ENCODE measurements at places on chromosomes 12 and 14.

- DNase-seq, result no peak
Measured at GRCh38 chr12:72368298-72368697, 96.1 kb downstream of the TRHDE start.

DNA sequence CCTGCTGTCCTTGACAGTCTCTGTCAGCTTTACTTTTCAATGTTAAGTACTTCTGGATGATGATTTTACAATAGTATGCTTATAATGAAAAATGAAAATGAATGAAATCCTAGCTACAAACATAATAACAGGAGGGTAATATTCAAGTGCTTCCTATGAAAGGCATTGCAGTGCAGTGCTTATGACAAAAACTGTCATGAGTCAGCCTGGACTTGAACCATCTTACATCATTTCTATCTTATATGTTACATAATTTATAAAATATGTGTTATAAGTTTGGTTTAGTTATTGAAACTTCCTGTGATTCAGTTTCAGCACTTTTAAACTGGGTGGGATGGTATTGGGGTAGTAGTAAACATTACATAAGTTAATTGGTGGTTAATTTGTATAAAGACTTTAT lies 451.7 kb downstream of the TMEM117 start:
- no peak for DNase-seq

DNA sequence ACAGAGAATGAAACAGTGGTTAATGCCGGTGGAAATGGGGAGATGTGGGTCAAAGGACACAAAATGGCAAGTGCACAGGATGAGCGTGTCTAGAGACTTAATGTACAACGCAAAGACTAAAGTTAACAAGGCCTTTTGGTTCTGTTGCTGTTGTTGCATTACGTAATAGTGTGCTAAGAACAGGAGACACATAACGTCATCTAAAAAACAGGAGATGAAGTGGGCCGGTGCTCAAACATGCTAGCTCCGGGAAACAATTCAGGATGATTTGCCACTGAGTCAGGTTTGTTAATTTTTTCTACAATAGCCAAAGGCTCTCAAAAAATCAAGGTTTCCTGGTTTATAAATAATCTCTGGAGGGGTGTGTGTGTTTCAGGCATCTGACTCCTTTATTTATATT lies 55.5 kb downstream of the ETV6 start:
- DNase-seq, result no peak

DNA sequence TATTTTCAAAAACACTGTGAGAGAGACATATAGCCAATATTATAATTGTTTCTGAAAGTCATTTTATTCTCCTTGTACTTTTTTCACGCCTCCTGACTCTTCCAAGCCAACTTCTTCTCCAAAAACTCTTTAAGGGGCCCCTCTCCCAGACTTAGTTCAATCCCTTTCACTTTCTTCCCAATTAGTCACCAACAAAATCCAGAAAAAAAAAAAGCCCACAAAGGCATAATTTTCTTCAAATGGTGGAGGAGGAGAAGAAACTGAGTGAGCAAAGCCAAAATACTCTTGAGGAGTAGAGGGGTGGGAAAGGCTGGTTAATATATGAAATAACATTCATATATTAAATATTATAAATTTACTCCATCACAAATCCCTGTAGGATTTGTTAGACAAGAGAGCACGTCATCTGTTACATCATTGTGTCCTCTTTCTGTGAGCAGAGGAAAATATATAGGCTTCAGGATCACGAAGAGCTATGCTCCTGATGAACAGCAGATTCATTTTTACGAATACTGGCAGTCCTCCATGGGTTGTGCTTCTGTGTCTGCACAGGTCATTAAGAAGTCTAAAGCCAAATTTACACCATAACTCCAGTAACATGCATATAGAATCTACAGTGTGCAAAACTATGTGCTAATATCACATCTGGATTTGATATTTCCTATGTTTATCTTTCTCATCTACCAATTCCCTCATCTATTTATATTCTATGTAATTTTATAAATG lies 25.9 kb upstream of the NID2 start:
- no peak for DNase-seq

DNA sequence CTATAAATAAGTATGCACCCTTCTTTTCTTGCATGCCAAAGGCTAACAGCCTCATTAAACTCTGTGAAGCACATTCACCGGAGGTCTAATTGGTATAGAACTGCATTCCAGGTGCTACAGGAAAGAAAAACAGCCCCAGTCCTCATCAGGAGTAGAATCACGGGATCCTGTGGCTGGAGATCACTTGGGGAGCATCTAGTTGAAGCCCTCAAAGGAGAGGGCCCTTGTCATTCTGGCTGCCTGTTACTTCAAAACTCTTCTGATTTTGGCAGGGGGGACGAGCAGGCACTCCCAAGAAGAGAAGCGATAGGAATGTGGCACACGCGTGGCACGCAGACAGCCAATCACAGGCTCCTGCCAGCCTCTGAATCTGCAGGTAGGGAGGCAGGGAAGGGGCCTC lies 154.4 kb downstream of the TTC7B start:
- DNase-seq, result no peak

- DNase-seq, result no peak
Measured at GRCh38 chr12:38823738-38824137, 81.7 kb downstream of the CPNE8 start.

- DNase-seq, result no peak
Measured at GRCh38 chr14:66249544-66249943, 236.6 kb upstream of the CCDC196 start.

DNA sequence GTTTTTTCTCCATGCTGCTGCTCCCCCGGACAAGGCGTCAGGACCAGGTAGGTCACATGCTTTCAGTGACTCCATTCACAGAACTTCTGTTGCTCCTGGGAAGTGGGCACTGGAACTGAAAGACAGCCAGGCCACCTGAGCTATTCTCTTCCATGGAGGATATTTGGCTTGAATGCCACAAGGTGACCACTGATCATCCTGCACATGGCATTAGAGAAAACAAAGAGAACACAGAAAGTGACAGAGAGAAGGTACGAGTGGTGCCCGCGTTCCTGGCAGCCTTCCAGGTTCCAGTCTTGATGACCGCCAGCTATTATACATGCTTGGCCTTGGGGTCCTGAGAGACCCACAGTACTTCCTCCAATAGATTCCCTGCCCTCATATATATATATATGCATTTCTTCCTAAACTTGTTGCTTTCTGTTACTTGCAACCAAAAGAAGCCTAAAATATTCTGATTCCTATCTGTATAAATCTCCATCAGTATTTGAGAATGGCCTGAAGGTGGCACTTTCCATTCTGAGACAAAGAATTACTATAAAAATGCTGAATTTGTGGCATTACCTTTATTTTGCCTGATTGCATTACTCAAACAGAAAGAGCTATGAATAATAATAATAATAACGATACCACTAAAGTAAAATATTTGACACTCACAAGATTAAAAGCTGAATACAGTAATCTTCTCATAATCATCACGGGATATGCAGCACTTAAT lies 174.9 kb downstream of the FOXN3 start:
- no peak for DNase-seq

DNA sequence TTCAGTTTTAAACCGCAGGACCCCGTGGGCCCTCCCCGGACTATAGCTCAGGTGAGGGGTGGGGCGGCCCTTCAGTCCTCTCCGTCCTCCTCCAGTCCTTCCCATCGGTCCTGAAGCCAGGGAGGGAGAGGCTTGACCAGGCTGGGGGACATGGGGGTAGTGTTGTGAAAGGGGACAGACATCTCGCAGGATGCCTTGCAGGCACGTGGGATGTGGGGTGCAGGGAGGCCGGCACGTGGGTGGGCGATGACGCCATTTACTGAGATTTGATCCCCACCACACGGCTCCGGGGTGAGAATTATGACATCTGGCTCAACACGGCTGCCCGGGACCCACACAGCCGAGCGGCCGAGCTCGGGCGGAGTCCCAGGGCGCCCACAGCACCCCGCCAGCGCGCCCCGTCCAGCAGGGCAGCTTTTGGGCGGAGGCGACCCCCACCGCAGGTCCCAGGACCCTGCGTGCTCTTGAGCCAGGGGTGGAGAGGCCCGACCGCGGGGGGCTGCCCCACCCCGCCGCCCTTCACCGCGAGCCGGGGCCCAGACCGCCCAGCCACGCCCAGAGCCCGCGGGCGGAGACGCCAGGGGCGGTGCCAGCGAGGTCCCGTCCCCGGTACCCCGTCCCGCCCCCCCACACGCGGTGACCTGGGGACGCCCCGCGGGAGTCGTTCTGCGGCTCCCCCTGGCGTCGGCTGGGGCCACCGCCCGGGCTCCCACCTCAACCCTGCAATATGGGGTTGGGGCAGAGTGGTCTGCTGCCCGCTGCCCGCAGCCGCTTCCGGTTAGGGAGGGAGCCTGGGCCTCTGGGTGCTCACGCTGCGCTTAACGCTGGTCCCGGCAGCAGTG lies 3.3 kb upstream of the EXOC3L4 start:
- DNase-seq, result peak; percentile 64

- DNase-seq, result no peak
Measured at GRCh38 chr14:57865403-57866198, at the start of gene SLC35F4. TSS of gene SLC35F4 (minus strand) at chr14:57866092.

DNA sequence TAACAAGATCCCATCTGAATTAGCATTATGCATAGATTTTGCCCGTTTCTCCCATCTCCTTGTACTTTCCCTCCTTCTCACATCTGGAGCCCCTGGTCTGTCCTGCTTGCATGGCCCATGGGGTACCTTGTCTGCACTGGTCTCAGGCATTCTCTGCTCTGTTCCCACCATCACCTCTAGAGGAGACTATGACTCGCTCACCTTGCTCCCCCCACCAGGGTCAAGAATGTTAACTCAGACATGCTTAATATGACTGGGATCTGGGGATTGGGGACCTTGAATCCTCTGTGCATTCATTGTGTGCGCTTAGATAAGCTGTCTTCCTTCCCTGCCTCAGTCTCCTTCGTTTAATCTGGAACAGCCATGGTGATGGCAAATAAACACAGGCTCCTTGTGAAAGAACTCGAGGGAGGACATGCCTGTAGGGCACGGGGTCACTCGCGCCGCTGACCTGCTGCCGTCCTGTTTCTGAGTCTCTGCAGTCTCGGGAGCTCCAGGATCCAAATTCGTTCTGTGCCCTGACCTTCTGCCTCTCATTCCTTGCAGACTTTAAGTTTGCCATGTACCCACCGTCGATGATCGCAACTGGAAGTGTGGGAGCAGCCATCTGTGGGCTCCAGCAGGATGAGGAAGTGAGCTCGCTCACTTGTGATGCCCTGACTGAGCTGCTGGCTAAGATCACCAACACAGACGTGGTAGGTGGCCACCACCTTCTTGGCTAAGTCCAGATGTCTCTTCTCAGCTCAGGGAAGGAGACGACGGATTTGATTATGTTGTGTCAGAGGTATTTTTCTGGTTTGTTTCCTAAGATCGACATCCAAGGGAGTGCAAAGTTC lies 15.0 kb downstream of the CCND2 start:
- no peak for DNase-seq

GRCh38 chr14:22650046-22650739 lies 6.0 kb upstream of the OR6J1 start:
- DNase-seq, result no peak

DNA sequence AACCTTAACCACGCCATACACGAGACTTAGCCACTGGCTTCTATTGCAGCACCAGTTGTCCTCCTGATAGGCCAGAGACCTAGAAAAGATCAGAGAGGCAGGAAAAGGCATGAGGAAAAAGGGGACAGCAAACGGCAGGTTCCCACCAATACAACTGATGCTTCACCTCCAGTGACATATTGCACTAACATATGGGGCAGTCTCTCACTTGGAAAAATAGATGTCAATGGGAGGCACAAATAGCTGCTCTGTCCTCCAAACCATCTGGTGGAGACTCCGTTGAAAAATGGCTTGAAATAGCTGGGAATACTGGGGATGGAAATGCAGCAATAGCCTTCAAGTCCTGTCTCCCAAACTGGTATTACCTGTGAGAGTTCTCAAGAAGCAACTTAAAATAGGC lies 20.3 kb downstream of the SLC8A3 start:
- DNase-seq, result no peak

DNA sequence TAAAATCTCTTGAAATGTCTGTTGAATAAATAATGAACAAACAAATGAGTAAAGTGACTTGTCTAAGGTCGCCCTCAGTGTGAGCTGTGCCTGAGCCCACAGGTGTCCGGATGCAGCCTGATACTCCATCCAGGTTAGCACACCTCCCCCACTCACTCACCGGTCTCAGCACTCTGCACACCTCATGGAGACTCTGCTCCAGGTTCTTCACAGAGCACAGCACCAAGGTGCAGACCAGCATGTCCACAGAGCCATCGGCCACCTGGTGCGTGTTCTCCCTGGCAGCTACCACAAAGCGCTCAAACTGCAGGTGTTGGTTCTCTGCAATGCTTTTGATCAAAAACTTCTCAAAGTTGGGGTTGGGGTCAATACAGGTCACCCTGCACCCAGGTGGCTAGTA lies 4.1 kb upstream of the KRT7 start:
- no peak for DNase-seq

DNA sequence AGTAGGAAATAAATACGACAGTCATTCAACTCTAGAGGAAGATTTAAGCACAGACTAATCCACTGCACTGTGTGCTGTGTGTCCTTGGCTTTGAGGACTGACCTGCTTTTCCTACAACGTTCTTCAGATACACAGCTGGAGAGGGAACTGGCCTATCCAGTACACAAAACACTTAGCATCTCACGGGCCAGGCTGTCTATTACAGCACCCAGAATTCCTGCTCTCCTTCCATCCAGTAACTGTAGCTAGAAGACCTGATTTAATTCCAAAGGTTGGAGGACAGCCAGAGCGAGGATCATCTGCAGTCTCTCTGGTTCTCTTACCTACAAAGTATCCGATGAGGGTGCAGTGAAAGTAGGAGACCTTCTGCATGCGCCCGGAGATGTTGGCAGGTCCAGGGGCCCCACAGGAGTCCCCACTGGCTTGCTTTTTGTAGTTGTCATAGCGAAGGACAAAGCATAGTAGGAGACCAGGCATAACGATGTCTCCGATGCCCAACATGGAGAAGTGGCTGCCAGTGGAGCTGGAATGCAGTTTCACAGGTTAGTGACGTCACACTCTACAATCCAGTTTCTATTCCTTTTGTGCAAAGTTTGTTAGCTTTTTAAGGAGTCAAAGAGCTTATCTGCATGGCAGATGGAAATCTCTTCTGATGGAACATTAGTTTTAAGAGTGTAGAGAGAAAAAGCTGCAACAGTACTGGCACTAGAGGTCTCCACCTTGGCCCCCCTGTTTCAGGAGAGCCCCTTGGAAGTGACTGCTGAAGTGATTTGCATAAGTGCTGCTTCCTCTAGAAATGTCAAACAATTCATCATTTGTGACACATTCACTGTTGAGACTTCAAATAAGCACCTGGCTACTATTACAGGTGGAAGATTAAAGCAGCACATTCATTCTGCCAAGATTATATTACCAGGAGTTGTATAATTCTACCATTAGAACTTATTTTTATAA lies 41.7 kb downstream of the ACADS start:
- no peak for DNase-seq

GRCh38 chr14:21101802-21102413 lies 1.0 kb downstream of the TMEM253 start:
- DNase-seq, result no peak

DNA sequence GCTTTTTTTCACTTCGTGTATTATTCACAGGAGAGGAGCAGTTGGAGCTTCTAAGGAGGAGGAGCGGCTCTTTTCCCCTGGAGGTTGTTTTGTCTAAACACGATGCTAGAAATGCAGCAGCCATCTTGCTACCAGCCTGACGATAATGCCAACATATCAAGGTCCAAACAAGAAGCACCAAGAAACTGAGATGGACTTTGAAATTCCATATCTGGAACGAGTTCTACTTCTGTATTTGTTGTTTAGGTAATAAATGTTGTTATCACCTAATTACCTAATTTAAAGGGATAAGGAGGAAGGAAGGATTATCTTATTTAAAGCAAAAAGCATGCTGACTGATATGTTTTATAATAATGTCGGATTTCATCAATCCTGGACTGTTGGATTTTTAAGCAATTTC lies 174.4 kb upstream of the TMPO start:
- DNase-seq, result no peak

GRCh38 chr14:69423279-69423678 lies 24.8 kb downstream of the SLC39A9 start:
- no peak for DNase-seq

All from T-helper 1 cell (primary cell).